Activated T-cell treated with anti-CD3 and anti-CD28 coated beads, Interleukin-2, amount 50 U/mL, for 1 hour (primary cell): ENCODE measurements at places on chromosomes 4 and X.

DNA sequence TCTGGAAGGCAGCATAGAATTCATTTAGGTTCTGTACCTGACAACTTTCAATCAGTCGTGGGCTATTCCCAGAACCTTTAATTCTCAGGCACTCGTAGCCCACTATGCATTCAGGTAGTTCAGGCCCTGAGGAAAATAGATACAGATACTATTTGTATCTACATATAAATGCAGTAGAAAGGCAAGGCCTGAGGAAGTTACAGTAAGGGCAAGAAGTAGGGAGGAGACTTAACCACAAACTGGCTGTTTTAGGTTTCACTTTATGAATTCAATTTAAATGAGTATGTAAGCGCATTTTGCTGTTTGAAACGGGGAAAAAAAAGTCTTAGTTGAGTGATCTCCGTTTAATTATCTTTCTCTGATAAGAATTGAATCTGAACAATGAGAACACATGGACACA, 529.4 kb upstream of the ATOH1 start:
- no peak for DNase-seq

GRCh38 chrX:21509912-21510311, 135.7 kb downstream of the CNKSR2 start:
- no peak for DNase-seq

DNA sequence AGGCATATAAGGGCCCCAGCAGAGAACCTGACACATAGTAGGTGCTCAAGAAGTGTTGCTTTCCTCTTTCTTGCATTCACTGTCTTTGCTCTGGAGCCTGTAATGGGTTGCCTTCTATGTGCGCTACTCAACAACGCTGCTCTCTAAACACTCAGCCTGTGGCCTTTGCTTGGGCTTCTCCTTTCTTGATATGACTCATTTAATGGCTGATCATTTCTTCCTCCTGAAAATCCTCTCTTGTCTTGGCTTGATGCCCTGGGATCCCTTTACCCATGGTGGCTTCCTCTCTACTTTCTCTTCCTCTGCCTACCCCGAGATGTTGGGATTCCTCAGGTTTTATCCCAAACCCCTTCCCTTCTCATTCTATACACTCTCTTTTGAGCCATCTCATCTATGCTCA, 19.9 kb upstream of the PJA1 start:
- no peak for DNase-seq

GRCh38 chr4:87527431-87528220, 1.6 kb downstream of the SPARCL1 start:
- no peak for DNase-seq

GRCh38 chr4:73142995-73143547, 73.6 kb upstream of the COX18 start:
- no peak for DNase-seq
